GM12878 (cell line): ENCODE measurements at places on chromosomes 7 and 10. TPM values are rescaled to one million over a fixed set of nuclear protein-coding genes. Genes with fewer than 3 reads are reported as not detected.

Gene SCART1
- 0.09 and 0.31 TPM in 2 replicates for polyA plus RNA-seq

Gene SH2B2
- 0.83 and 1.4 TPM in 2 replicates for polyA plus RNA-seq

Gene ZNF12
- 2.9 and 8.7 TPM in 2 replicates for polyA plus RNA-seq

Gene SOSTDC1
- not detected in 2 replicates for polyA plus RNA-seq

Gene KLF14
- polyA plus RNA-seq = not detected in 2 replicates

Gene SPDYE6
- 1.7 and 2.3 TPM in 2 replicates for polyA plus RNA-seq

Gene RNF32
- 6.0 and 6.2 TPM in 2 replicates for polyA plus RNA-seq

Gene PKD2L1
- 0.25 TPM in 1 of 2 replicates, not detected in the other for polyA plus RNA-seq

Gene SYT15
- polyA plus RNA-seq = 0.17 and 0.37 TPM in 2 replicates

Gene GOLGA7B
- polyA plus RNA-seq = not detected in 2 replicates

DNA sequence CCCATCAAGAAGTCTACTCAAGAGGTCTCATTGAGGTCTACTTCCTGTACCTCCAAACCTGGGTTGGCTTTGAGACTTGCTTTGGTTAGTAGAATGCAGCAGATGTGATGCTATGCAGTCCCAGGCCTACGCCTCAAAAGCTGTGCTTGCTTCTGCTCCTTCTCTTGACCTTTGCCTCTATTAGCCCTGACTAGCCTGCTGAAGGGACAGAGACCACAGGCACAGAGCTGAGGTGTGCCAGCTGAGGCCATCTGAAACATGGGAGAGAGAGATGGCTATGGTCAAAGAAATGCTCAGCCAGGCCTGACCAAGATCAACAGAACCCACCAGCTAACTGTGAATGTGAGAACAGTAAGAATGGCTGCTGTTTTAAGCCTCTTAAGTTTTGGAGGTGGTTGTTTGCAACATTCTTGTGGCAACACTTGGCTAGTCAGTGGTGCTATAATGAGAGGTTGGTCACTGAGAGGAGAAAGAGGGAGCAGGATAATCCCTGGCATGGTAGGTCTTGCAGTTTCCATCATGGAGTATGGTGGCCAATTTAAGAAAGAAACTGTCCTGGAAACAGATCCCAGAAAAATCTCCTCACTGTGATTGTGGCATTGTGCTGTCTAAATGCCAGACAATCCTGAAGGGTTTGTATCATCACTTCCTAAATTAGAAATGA lies 176.1 kb upstream of the PHYHIPL start:
- H3K27ac ChIP-seq = no peak overlapping the region
- peaks cover 26% of the 10 kb centered on the region for H3K4me1 ChIP-seq
- no peaks in the 10 kb centered on the region for H3K27me3 ChIP-seq
- DNase-seq = no peak
- H3K36me3 ChIP-seq = no peaks in the 10 kb centered on the region

- no peaks in the 10 kb centered on the region for H3K27me3 ChIP-seq
- H3K4me3 ChIP-seq = no peak overlapping the region
- no peak for DNase-seq
Observed at GRCh38 chr7:36972140-36972518, 247.8 kb upstream of the AOAH start.

DNA sequence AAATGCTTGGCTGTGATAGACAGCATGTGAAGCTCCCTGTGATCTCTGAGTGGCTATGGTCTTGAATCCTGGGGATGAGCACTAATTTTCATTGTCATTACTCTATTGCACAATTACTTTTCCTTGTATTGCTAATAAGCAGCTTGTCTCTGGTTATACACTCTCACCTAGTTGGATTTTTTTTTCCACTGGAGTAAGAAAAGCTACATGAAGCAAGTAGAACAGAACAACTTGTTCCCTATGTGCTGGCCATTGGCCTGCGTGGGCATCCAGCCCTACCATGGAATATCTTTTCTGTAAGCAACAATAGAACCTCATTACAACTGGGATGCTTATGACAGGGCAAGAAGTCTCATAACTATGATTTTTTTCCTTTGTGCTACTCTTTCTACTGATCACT lies 807.4 kb downstream of the TNS3 start:
- DNase-seq = no peak
- no peaks in the 10 kb centered on the region for H3K27me3 ChIP-seq
- no peak overlapping the region for H3K4me3 ChIP-seq
- H3K36me3 ChIP-seq = no peaks in the 10 kb centered on the region

GRCh38 chr10:102644646-102645387 lies 538 bp downstream of the TRIM8 start:
- H3K4me3 ChIP-seq = peak overlapping the region; percentile 93
- peaks cover 31% of the 10 kb centered on the region for H3K4me1 ChIP-seq
- peak overlapping the region; percentile 96 for H3K27ac ChIP-seq
- H3K27me3 ChIP-seq = no peaks in the 10 kb centered on the region

GRCh38 chr7:92727755-92728154 lies 108.6 kb downstream of the CDK6 start:
- no peak overlapping the region for H3K4me3 ChIP-seq
- peaks cover 16% of the 10 kb centered on the region for H3K4me1 ChIP-seq
- no peak for DNase-seq

DNA sequence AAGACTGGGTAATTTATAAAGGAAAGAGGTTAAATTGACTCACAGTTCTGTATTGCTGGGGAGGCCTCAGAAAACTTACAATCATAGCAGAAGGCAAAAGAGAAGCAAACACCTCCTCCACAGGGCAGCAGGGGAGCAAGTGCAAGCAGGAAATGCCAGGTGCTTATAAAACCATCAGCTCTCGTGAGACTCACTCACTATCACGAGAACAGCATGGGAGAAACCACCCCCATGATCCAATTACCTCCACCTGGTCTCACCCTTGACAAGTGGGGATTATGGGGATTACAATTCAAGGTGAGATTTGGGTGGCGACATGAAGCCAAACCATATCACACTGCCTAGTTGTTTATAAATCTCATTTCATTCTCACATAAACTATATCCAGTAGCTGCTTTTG lies 28.0 kb upstream of the CPN1 start:
- no peaks in the 10 kb centered on the region for H3K36me3 ChIP-seq
- no peak for DNase-seq
- no peak overlapping the region for H3K4me3 ChIP-seq
- H3K27ac ChIP-seq = no peak overlapping the region

- H3K36me3 ChIP-seq = no peaks in the 10 kb centered on the region
- no peak overlapping the region for H3K27ac ChIP-seq
- no peaks in the 10 kb centered on the region for H3K4me1 ChIP-seq
- H3K4me3 ChIP-seq = no peak overlapping the region
- DNase-seq = no peak
Observed at GRCh38 chr7:45190406-45191165, 33.0 kb downstream of the RAMP3 start.

GRCh38 chr10:11276449-11276990 lies 258.8 kb downstream of the CELF2 start:
- H3K27ac ChIP-seq = no peak overlapping the region

GRCh38 chr10:95711492-95711891 lies 17.8 kb upstream of the TCTN3 start:
- no peaks in the 10 kb centered on the region for H3K36me3 ChIP-seq
- no peaks in the 10 kb centered on the region for H3K27me3 ChIP-seq
- no peak overlapping the region for H3K27ac ChIP-seq
- H3K4me3 ChIP-seq = no peak overlapping the region

DNA sequence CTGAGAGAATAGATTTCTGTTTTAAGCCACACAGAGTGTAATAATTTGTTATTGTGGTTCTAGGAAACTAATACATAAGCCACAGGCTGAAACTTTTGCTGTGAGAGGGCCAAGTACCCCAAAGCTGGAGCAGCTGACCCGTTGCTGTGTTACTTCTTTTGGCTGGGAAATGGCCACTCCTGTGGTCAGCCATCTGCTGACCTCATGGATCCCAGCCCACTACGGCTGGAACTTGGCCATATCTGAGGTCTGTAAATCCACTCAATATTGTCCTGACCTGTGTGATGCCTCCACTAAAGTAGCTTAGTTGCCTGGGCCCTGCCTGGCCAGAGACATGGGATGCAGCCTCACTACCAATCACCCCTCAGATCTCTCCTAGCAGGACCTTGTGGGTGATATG lies 17.4 kb upstream of the LOXL4 start:
- H3K27me3 ChIP-seq = peaks cover 5% of the 10 kb centered on the region
- no peaks in the 10 kb centered on the region for H3K36me3 ChIP-seq
- no peak overlapping the region for H3K27ac ChIP-seq

DNA sequence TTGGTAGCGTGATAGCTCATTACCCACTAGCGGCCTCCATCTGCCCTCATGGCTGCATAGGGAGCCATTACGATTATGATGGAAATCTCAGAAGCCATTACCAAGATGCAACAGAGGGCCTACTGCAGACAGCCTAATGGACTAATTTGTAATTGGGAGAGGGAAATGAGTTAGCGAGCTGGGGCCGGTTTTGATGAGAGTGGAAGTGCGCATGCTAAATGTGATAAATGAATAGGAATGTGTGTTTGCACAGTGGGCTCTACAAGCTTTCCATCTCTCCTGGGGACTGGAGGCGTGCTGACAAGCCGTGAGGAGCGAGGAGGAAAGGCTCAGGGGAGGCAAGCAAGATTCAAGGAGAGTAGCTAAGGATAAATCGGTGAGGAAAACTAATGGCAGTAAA lies 644.5 kb upstream of the GALNT17 start:
- H3K4me3 ChIP-seq = no peak overlapping the region
- no peaks in the 10 kb centered on the region for H3K27me3 ChIP-seq
- no peak overlapping the region for H3K27ac ChIP-seq
- no peaks in the 10 kb centered on the region for H3K4me1 ChIP-seq

GRCh38 chr10:48523212-48523819 lies 81.6 kb downstream of the ARHGAP22 start:
- peaks cover 9% of the 10 kb centered on the region for H3K27me3 ChIP-seq
- H3K36me3 ChIP-seq = no peaks in the 10 kb centered on the region
- H3K4me3 ChIP-seq = no peak overlapping the region
- no peaks in the 10 kb centered on the region for H3K4me1 ChIP-seq
- no peak for DNase-seq

DNA sequence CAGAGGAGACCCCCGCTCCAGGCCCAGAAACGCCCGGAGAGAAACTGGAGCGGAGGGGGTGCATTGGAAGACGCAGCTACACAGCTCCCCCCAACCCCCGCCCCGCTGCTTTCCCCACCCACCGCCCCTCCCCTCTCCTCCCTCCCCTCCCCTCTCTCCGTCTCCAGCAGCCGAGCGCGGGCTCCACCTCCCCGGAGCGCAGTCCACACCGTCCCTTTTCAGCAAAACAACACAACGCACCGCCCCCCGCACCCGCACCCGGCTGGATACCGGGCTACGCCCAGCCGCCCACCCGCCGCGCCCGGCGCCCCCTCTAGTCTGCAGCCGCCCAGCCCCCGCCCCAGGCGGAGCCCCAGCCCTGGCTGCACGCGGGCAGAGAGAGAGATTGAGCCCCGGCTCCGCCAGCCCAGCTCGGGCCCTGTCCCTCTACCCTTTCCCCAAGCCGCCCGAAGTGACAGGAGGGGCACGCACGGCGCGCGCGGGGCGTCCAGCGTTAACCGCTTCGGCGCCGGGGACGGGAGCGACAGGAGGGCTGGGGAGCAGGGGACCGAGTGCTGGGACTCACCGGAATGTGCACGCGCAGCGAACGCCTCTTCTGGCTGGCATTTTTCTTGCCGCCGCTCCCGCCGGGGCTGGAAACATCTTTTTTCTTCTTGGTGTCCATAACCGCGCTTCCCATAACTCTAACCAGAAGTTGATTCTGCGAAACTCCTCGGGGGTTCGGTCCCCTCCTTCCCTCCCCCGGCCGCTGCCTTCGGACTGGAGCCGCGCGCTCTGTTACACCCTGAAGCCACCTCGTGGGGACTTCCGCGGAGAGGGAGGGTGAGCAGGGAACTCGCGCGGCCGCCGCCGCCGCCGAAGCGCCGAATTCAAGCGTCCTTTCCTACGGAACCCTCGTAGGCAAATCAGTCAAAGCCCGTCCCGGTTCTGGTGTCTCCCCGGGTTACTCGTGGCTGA lies 695 bp downstream of the PRKAG2 start:
- peaks cover 6% of the 10 kb centered on the region for H3K27me3 ChIP-seq
- peak overlapping the region; percentile 69 for H3K4me3 ChIP-seq
- H3K36me3 ChIP-seq = no peaks in the 10 kb centered on the region
- H3K27ac ChIP-seq = no peak overlapping the region
- H3K4me1 ChIP-seq = peaks cover 9% of the 10 kb centered on the region; the same call in 1 of the 2 replicates

DNA sequence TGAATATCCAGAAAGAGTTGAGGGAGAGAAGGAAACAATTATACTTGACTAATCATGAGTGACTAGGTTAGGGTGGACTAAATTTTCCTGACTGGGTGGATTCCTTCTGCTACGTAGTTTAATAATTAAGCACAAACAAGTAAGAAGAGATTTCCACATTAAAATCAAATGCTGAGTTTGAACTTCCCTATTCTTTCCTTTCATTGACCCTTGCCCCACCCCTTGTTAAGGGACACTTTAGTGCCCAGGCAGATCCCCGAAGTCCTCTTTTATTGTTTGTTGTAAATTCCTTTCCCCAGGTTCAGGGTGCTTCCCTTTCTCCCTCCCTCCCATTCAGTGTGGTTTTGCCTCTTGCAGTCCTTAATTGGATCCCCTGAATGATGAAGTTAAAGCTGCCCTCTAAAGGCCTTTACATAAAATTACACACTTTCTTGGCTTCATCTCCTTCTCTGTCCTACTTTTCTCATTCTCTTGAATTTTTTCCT lies 8.8 kb upstream of the SPAM1 start:
- no peak overlapping the region for H3K4me3 ChIP-seq
- H3K36me3 ChIP-seq = no peaks in the 10 kb centered on the region
- DNase-seq = no peak
- H3K4me1 ChIP-seq = no peaks in the 10 kb centered on the region
- no peak overlapping the region for H3K27ac ChIP-seq

DNA sequence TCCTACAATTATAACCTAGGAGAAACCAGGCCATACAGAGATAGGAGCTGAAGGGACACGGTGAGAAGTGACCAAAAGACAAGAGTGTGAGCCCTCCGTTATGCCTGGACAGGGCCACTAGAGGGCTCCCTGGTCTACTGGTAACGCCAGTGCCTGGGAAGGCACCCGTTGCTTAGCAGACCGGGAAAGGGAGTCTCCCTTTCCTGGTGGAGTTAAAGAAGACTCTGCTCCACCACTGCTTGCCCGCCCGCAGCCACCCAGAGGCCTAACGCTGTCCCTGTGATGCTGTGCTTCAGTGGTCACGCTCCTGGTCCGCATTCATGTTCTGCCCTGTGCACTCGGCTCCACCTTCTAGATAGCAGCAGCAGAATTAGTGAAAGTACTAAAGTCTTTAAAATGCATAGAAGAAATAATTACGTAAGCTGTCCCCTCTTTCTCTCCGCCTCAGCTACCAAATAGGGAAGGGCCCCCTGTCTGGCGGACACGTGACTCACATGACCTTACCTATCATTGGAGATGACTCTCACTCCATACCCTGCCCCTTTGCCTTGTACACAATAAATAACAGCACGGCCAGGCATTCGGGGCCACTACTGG lies 34.8 kb downstream of the GRID2IP start:
- peak overlapping the region; percentile 25; the same call in 1 of the 2 replicates for H3K4me3 ChIP-seq
- H3K4me1 ChIP-seq = peaks cover 3% of the 10 kb centered on the region; the same call in 1 of the 2 replicates
